M059J (cell line): ENCODE measurements at places on chromosomes 7 and 10.

- DNase-seq = peak; percentile 62
Observed at GRCh38 chr10:108911814-108912541, 1011.3 kb downstream of the XPNPEP1 start.

GRCh38 chr10:22420787-22421517, 75.7 kb downstream of the SPAG6 start:
- DNase-seq = no peak

- DNase-seq = no peak
Observed at GRCh38 chr10:70223728-70224127, 9.5 kb downstream of the PPA1 start.

DNA sequence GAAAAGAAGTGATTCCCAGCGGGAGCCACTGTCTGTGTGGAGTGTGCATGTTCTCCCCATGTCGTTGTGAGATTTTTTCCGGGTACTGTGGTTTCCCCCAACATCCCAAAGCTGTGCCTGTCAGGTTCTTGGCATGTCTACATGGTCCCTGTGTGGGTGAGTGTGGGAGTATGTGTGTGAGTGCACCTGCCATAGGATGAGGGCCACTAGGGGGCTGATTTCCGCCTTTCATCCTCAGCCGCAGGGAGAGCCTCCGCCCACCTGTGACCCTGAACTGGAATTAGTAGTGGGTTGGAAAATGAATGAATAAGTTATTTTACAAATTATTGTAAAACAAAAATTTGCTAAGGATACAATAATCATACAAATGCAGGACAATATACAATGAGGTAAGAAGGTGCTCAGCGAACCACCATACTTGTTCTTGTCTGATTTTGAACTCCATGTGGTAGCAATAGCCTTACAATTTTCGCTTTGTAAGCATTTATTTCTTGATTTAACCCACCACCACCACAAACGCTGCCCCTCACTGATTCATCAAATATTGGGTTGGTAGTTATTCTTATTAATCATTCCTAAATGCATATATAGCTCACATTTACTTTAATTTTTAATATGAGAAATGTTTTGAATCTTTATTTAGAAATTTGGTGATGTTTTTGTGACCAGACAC, 641.2 kb upstream of the VSTM2A start:
- no peak for DNase-seq

GRCh38 chr10:130905386-130905785, 406.1 kb downstream of the TCERG1L start:
- DNase-seq = no peak

- peak; percentile 12 for DNase-seq
Observed at GRCh38 chr7:98831641-98832221, 38.1 kb downstream of the TMEM130 start.

- no peak for DNase-seq
Observed at GRCh38 chr7:131648491-131648890, 92.1 kb upstream of the PODXL start.

DNA sequence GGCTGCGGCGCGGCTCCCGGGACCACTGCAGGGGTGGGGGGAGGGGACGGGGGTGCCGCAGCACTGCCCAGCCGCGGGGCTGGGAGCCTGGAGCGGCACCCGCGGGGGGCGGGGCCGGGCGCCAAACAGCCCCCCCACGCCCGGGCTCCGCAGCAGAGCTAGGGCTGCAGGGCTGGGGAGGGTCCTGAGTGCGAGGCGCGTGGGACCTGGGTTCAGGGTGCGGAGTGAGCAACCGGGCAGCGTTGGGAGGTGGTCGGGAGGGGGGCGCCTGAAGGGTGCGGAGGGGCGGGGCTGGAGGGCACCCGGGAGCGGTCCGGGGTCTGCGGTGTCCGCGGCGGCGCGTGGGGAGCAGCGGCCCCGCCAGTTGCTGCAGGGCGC, 528 bp downstream of the CAMK2G start:
- DNase-seq = no peak

GRCh38 chr7:116524609-116525297, at the start of gene CAV1:
Gene CAV1 (plus strand): TSS chr7:116525036. CDS start chr7:116525063, 27 bp downstream.
- peak; percentile 99 for DNase-seq

- peak; percentile 83 for DNase-seq
Observed at GRCh38 chr7:155208681-155209477, 88.8 kb upstream of the INSIG1 start.

DNA sequence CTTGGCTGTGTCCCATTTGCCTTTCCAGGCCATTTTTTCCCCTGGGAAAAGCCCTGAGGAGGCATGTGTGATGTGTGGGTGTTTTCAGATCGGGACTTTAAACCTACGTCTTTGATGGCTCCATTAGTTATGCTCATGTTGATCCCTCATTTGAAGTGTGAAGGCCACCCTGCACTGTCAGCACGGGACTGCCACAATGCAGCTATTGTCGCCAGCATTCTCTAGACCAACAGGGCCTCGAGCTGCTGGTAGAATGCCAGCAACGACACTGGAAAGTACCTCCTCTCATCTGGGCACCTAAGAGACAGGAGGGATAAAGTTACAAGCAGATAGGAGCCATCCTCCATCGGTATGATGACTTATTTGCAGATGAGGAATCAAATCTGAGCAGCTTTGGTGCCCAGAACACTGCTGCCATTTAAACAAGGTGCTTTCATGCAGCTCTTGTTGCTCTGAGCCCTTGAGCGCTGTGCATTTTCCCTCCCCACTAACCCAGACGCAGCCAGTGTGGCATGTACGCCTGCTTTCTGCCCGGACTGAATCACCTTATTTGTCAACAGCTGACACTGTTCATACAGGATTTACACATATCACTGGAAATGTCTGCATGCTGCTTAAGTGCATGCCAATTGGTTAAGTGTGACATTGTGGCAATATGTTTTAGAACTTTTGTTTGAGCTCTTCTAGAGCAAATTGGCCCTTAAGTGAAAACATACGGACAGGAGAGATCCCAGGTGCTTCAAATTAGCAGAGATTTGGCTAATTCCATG, 175.0 kb upstream of the PITRM1 start:
- DNase-seq = no peak

- no peak for DNase-seq
Observed at GRCh38 chr10:113285305-113285704, 267.5 kb upstream of the HABP2 start.

GRCh38 chr7:21371360-21371759, 56.5 kb upstream of the SP4 start:
- no peak for DNase-seq
